ENCODE measurements at places on chromosomes 16 and 17.
A peak's percentile ranks its signal among the peaks of the same experiment; 100 is the strongest.

GRCh38 chr17:77530591-77530990 is 389.8 kb downstream of the SEC14L1 start:
- DNase-seq: no peak

GRCh38 chr17:49406421-49407061 is 8.1 kb downstream of the PHB1 start:
- DNase-seq: no peak

GRCh38 chr16:24516900-24517669 is 22.3 kb upstream of the RBBP6 start:
- peak; percentile 80 for DNase-seq

GRCh38 chr16:84599521-84600202 is 18.2 kb downstream of the COTL1 start:
- peak; percentile 29 for DNase-seq
